ENCODE measurements at places on chromosomes 2 and 18.

DNA sequence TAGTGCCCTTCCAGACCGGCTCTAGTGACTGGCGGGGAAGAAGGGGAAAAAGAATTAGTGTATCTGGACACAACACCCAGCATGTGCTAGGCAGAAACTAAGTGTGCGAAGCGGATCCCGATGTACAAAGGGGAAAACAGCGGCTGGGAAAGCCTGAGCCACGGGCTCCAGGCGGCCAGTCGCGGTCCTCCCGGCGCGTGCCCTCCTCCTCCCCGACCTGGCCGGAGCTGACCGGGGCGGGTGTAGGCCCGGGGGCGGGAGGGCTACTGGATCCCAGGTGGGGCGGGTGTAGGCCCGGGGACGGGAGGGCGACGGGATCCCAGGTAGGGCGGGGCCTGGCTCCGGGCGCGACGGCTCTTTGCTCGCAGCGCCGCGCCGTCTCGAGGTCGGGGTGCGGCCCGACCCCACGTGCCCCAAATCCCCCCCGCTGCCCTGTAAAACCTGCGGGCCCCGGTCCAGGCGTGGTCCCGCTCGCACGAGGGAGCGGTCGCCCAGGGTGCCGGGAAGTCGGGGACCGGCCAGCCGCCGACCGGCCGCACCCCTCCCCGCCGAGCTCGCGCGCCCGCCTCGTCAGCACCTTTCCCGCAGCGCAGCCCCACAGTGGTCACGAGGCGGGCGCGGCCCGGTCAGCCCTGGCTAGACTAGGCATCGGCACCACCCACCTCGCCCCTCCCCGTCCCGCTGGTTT, 48.8 kb downstream of the C2orf42 start:
- peak; percentile 43 for DNase-seq

GRCh38 chr2:203279288-203279687, 40.5 kb downstream of the CYP20A1 start:
- DNase-seq: no peak

DNA sequence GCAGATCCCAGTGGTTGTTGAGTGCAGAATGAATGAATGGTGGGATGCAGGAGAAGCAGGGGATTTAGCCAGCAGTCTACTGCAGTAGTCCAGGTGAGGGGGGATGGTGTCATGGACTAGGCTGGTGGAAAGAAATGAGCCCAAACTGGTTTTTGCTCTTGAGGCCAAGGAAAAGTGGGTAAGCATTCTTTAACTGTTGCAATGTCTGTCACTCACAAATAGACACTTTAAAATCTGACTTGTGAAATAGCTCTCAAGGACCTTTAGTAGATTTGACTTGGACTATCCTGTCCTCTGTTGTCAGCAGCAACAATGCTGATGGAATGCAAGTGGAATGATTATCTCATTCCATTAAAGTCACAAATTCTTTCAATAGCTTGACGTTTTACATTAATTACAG, 37.5 kb upstream of the STK17B start:
- no peak for DNase-seq

DNA sequence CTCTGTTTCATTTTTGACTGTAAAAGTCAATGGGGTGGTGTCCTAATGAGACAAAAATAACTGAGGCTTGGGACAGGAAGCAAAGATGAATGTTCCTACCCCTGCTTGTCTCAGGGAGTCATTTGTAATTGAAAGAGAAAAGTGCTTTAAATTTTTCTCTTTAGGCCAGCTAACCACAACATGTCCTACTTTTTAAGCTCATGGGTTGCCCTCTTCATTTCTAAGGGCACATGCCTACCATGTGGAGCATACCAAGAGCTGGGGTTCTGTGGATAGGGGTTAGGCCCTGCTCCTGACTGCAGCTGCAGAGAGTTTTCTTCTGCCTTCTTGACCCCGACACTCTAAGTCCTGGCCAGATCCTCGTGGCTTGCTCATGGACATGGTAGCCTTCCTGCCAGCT, 96.8 kb upstream of the ARL4C start:
- no peak for DNase-seq

DNA sequence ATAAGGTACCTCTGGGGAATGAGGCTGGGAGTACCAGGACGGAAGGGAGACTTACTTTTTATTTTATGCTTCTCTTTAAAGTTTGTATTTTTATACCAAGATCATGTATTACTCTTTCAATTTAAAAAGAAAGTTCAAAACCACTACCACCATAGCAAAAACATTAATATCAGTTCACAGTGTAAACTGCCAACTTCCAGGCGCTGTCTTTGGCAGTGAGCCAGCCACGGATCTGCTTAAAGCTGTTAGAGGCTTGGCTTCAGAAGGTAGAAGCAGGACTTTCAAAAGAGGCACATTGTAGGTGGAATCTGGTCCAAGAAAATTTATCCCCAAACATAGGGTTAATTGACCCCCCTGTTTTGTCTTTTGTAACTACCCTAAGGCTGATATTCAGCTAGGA, 74.8 kb downstream of the B3GNT2 start:
- no peak for DNase-seq

DNA sequence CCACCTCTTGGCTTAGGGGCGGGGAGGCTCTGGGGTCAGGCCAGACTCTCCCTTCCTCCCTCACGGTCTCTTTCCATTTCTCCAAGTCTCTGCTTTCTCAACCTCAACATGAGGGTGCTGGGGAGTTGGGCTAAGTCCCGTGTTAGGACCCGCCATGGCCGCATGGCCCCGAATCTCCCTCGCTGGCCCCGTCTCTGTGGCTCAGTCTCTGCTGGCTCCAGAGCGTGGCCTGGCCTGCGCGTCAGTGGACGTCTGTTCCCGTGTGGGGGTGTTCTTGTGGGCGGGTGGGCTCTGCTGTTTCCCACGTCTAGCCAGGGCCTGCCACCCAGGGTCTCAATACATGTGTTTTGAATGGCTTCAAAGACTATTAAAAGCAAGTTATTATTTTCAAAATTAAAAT, 12.4 kb downstream of the ALLC start:
- no peak for DNase-seq

- no peak for DNase-seq
Observed at GRCh38 chr2:136798766-136799165, 33.4 kb downstream of the THSD7B start.

- no peak for DNase-seq
Observed at GRCh38 chr2:28185891-28186290, 206.8 kb upstream of the FOSL2 start.

DNA sequence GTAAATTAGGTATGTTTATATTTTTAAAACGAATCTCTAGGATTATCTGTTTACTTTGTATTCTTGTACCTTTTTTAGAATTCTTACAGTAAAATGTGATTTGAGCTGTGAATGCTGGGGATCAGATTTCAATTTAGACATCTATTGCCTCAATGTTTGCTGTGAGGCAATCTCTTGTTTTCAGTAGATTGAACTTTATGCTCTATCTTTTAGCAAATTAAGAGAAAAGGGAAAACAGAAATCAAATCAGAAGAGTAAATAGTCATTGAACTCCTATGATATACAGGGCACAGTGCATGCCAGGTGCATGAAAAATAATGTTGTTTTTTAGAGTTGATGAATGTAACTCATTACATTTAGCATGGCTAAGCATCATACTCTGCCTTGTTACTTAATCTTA, 39.5 kb downstream of the ZC3H6 start:
- no peak for DNase-seq

GRCh38 chr2:198143793-198144192, 339.4 kb downstream of the PLCL1 start:
- DNase-seq: no peak

GRCh38 chr2:232444409-232445148, 11.4 kb upstream of the ALPI start:
- peak; percentile 10 for DNase-seq

DNA sequence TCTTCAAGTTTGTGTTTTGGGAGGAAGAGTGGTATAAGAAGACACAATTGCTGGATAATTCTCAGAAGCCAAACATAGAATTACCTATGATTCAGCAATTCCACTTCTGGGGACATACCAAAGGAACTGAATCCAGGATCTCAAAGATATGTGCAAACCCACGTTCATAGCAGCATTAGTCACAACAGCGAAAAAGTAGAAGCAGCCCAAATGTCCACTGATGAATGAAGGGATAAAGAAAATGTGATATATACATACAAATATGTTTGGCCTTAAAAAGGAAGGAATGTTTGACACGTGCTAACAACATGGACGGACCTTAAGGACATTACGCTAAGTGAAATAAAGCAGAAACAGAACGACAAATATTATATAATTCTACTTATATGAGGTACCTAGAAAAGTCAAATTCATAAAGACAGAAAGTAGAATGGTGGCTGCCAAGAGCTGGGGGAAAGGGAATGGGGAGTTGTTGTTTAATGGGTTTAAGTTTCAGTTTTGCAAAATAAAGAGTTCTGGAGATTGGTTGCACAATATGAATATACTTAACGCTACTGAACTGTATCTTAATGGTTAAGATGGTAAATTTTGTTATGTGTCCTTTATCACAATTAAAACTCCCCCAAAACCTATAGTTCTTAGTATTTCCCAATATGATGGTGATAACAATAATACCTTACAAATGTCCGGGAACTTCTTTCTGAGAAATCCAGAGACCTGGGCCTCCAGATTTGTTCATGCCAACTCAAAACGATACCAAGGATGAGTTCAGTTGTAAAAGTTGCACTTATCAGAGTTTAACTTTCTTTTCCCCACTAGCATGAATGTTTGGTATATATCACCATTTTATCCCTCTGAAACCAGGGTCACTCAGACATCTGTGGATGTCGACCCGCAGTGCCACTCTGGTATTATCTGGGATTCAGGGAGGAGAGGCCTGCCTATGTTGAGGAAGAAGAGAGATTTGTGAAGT, 33.7 kb upstream of the WIPF1 start:
- DNase-seq: no peak

DNA sequence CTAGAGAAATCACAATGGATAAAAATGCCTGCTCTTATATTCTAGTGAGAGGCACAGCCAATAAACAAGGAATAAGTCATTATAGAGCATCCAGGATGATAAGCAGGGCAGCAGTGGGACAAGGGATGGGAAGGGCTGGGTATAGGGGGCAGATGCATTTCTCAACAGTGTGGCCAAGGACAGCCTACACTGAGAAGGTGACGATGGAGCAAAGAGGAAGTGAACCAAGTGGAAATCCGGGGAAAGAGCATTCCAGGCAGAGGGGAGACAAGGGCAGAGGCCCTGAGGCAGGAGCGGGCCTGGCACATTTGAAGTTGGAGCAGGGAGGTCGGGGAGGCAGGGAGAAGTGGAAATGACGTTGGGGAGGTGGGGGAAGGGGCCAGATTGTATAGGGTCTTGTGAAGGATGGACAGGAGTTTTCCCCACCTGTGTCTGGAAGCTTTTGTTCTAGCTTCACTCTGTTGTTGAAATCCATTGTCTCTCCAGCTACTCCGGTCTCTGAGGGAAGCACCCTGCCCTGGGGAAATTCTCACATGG, 17.6 kb downstream of the TMEM177 start:
- no peak for DNase-seq

DNA sequence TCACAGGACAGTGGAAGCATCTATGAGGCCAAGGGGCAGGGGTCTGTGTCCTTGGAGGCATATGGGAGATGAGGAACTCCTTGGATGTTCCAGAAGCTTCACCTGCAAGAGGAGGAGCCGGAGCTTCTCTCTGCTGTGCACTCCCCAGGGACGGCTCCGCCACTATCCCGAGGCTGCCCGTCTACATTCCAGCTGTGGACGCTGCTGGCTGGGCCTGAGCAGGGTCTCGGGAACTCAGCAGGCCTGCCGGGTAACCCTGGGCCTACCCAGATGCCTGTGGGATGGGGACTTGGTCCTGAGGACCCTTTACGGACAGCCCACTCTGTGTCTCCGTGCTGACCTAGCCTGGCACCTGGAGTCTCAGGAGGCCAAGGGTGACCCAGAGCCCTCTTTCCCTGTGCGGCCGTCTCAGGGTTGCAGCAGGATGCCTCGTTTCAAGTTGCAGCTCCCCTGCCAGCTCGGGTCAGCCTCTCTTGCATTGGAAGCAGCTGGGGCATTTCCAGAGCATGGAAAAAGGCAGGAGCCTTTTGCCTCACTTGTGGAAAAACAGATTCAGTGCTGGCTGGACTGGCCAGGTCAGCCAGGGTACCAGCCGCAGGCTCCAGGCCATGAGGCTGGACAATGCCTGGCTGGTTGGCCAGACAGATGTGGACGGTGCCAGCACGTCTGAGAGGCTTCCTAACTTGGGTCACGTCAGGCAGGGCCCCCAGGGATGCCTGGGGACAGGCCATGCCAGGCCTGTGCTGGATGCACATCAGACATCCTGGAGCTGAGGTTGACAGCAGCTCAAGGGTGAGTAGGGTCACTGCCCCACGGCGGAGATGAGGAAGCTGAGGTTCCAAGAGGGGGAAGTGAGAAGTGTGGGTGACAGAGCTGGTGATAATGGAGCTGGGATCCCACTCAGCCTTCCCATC, 41.5 kb downstream of the SCTR start:
- DNase-seq: no peak

DNA sequence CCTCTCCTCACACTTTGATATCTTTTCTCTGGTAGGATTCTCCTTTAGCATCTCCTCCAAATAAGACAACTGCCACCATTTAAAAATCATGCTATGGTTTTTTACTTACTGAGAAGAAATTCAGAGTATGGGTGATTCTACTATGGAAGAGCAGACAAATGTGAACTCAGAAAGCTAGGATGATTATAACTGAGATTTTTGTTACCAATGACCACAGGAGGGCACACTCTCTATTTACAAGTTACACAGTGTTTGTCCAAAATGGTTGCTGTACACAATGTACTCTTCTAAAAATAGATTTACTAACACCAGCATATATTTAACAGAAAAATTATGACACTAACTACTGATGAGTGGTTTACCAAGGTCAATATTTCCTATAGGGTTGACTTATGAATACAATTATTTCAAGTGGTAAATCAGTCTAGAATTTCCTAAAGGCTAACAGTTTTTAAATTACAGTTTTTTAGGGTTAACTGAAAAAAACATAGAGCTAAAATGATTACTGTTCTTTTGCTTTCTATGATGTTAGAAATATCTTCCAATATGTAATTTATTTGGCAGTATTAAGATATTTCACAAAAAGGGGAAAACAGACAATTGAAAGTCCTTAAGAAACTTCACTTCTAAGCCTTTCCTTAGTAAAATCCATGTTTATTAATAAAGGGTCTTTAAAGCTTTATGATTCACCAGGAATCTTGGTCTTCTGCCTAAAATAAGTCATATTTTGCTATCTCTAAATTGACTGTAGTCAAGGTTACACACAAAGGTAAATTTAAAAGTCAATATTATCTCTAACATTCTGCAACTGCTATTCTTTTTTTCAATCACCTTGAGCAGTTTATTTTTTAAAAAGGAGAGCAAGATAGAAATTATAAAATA, 57.2 kb downstream of the MAP4K3 start:
- no peak for DNase-seq

DNA sequence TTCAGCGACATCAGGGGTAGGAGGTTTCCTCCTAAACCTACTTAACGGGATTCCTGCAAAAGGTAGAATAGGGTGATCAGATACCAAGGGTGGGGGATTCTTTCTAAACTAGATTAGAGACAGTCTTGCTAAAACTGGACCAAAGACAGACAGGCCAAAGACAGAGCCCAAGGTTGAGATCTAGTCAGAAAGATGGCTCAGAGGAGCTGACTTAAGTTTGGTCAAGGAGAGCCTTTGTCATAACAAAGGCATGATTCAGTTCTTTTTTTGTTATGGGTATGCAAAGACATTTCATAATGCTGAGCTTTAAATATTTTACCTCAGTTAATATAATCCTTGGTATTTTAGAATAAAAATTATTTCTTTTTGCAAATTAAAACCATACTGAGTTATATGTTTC, 17.8 kb upstream of the GPR75 start:
- no peak for DNase-seq

Data from stimulated activated CD8-positive, alpha-beta memory T cell treated with anti-CD3 and anti-CD28 coated beads, Interleukin-2, amount 100 ng/mL, for 1 hour (primary cell).